ENCODE measurements at places on chromosomes 11 and 22. TPM values are rescaled to one million over a fixed set of nuclear protein-coding genes. Genes with fewer than 3 reads are reported as not detected.

The RIBC2 gene
- total RNA-seq = 8.2 TPM

The TBX1 gene
- not detected for total RNA-seq

The FXYD2 gene
- total RNA-seq = 8.8 TPM

The GPR83 gene
- total RNA-seq = 0.06 TPM

The LRP5 gene
- total RNA-seq = 15.4 TPM

The PKNOX2 gene
- not detected for total RNA-seq

The CRELD2 gene
- total RNA-seq = 32.6 TPM

The C1QTNF5 gene
- total RNA-seq = not detected

The OR2AG2 gene
- 0.18 TPM for total RNA-seq

The GGTLC2 gene
- not detected for total RNA-seq

The MYO18B gene
- 1.6 TPM for total RNA-seq

The OR52I1 gene
- not detected for total RNA-seq

The CTSD gene
- total RNA-seq = 40.9 TPM

The LRRC32 gene
- total RNA-seq = 11.5 TPM

The OR51I1 gene
- not detected for total RNA-seq

The GP1BB gene
- total RNA-seq = not detected

The SEC14L6 gene
- not detected for total RNA-seq

Measured in activated naive CD8-positive, alpha-beta T cell treated with anti-CD3 and anti-CD28 coated beads for 36 hours (primary cell).